ENCODE measurements at places on chromosomes 3 and 15. TPM values are rescaled to one million over a fixed set of nuclear protein-coding genes. Genes with fewer than 3 reads are reported as not detected.

Gene CPLX3
- not detected for total RNA-seq

Gene SEC11A
- 69.8 TPM for total RNA-seq

Gene AGTR1
- total RNA-seq = not detected

Gene OXSM
- total RNA-seq = 15.4 TPM

Gene NR2E3
- not detected for total RNA-seq

Gene GATA2
- total RNA-seq = not detected

Gene SEMA6D
- total RNA-seq = not detected

DNA sequence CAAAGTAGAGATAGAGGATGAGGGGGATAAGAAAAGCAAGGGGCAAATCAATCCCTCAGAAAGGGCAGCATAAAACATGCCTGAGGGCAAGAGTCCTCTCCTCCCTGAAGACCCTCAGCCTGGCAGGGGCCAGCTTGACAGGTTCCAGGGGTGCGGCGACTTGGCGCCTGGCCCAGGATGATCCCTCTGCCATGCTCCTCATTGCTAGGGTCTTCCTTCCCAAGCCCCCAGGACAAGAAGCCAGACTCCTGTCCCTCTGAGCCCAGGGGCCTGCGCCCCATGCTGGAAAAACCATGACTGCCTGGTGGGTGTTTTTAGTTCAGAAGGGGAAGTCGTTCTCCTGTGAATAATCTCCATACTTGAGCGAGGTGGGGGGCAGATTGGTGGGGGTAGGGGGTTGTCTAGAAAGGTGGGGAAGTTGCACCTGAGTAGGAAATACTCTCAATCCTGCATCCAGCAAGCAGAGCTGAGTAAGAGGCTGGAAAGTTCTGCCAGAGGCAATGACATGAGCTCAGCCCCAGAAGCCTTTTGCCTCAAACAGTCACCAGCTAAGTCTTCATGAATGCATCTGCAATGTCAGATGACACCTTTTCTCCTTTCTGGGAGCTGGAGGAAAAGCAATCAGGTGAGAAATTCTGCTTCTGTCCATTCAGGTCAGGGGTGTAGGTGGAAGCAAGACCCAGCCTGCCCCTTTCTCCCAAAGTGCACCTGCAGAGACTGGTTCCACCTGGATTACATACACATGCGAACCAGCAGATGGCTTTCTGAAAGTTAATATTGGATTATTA is 18.3 kb downstream of the SLC12A8 start:
- H3K4me3 ChIP-seq = no peak overlapping the region
- DNase-seq = no peak
- no peaks in the 10 kb centered on the region for H3K36me3 ChIP-seq
- no peak overlapping the region for H3K27ac ChIP-seq

DNA sequence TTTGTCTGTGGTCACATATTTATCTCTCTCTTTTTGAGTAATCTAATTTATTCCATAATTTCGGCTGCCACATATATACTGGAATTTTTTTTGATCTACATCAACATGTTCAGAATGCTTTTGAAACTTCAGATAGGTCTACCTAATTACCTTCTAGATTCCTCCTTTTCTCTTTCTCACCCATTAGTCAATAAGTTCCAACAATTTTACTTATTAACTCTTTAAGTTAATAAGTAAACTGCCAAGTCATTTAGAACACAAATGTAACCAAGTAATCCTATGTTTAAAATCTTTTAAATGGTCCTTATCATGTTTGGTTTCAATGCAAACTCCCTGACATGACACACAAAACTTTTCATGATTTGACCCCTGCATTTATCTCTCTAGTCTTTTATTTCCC is 410.5 kb downstream of the UNC13C start:
- H3K4me1 ChIP-seq = no peaks in the 10 kb centered on the region
- no peak for DNase-seq
- H3K27me3 ChIP-seq = no peaks in the 10 kb centered on the region

DNA sequence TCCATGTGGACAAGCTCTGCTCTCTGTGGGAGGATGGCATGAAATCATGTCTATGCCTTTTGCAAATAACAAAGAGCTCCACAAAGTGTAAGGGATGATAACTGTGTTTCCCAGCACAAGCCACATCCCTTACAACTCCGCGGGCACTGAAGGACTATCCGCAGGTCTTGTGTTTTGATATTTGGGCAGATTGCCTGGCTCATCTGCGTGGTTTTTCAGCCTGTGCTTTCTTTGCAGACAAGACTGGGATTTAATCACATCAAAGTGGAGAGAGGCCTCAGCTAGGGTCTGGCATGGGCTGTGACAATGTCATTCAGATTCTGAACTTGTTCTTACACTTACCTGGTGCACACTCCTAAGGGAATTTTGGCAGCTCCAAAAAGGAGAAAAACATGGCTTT is 30.2 kb upstream of the CA12 start:
- no peak overlapping the region for H3K4me3 ChIP-seq
- DNase-seq = no peak
- peaks cover 5% of the 10 kb centered on the region for H3K27me3 ChIP-seq
- no peaks in the 10 kb centered on the region for H3K36me3 ChIP-seq
- H3K27ac ChIP-seq = no peak overlapping the region

- no peak overlapping the region for H3K4me3 ChIP-seq
- no peaks in the 10 kb centered on the region for H3K36me3 ChIP-seq
- no peaks in the 10 kb centered on the region for H3K4me1 ChIP-seq
- no peak overlapping the region for H3K27ac ChIP-seq
- peaks cover 3% of the 10 kb centered on the region for H3K27me3 ChIP-seq
These were observed 76.4 kb upstream of the SCN5A start for GRCh38 chr3:38725726-38726419.

DNA sequence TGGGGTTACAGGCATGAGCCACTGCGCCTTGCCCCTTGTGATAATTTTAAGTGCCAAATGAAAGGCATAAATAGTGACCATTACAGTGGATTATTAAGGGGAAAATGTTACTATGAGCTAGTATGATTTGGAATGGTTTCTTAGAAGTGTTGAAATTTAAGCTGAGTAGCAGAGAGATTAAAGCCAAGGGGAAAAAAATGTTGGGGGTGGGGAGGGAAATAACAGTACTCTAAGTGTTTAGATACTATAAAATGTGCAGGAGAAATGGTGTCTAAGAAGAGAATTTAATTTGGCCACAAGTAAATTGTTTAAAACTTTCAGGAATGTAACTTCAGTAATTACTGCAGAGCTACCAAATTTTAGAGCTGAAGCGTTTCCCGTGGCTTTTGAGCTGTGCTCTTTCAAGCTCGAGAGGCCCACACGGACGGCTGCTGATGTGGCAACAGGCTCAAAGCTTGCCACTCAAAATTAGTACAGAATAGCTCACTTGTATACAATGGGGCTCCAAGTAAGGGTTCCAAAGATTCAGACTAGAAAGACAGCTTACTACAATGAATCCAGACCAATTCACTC is 23.9 kb upstream of the SLC12A8 start:
- no peaks in the 10 kb centered on the region for H3K27me3 ChIP-seq
- no peaks in the 10 kb centered on the region for H3K36me3 ChIP-seq
- DNase-seq = no peak
- no peaks in the 10 kb centered on the region for H3K4me1 ChIP-seq

DNA sequence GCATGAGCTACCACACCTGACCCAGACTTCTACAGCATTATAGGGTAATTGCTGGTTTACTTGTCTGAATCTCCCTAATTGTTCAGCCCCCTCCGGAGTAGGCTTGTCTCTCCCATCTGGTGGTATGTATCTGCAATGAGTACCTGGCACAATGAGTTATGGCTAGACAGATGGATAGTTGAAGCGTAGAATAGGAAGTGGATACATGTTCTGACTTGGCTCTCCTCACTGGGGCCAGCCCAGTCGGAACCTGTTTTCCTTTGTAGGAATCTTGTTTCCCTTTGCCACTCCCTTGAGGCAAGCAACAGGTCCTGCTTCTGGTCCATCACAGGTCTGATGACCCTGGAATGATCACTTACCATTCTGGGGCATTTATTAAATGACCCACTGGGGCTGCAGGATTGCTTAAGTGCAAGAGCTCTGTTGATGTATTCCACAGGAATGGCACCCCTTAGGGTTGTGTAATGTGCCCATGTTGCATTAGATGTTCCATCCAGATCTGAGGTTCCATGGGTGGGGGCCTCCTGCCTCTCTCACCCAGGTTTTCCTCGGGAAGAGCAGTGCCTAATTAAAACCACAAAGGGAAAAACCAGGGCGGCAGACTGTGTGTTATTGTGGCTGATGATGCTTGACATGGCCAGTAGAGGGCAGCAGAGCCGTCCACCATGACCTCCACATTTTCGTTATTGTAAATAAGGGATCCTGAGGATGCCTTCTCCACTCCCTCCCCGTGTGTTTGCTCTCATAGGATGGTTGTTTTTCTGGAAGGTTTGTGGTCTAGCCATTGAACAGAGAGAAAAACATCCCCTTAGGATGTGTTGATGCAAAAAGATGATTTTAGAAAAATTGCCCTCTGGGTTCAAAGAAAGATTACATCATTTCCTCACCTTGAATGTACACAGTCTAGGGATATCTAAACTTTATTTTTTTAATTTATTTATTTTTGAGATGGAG is 58.0 kb downstream of the CMTM8 start:
- peak; percentile 74 for DNase-seq
- peaks cover 7% of the 10 kb centered on the region for H3K4me1 ChIP-seq
- no peaks in the 10 kb centered on the region for H3K36me3 ChIP-seq
- no peaks in the 10 kb centered on the region for H3K27me3 ChIP-seq
- no peak overlapping the region for H3K27ac ChIP-seq
- no peak overlapping the region for H3K4me3 ChIP-seq

GRCh38 chr15:67290319-67290718 is 35.7 kb downstream of the IQCH start:
- H3K4me3 ChIP-seq = no peak overlapping the region
- H3K36me3 ChIP-seq = no peaks in the 10 kb centered on the region
- no peaks in the 10 kb centered on the region for H3K4me1 ChIP-seq
- DNase-seq = no peak
- H3K27ac ChIP-seq = no peak overlapping the region
- H3K27me3 ChIP-seq = no peaks in the 10 kb centered on the region

GRCh38 chr3:78822726-78823125 is 945.1 kb downstream of the ROBO1 start:
- no peaks in the 10 kb centered on the region for H3K27me3 ChIP-seq
- no peak overlapping the region for H3K27ac ChIP-seq
- H3K4me1 ChIP-seq = no peaks in the 10 kb centered on the region
- no peaks in the 10 kb centered on the region for H3K36me3 ChIP-seq
- H3K4me3 ChIP-seq = no peak overlapping the region
- no peak for DNase-seq

DNA sequence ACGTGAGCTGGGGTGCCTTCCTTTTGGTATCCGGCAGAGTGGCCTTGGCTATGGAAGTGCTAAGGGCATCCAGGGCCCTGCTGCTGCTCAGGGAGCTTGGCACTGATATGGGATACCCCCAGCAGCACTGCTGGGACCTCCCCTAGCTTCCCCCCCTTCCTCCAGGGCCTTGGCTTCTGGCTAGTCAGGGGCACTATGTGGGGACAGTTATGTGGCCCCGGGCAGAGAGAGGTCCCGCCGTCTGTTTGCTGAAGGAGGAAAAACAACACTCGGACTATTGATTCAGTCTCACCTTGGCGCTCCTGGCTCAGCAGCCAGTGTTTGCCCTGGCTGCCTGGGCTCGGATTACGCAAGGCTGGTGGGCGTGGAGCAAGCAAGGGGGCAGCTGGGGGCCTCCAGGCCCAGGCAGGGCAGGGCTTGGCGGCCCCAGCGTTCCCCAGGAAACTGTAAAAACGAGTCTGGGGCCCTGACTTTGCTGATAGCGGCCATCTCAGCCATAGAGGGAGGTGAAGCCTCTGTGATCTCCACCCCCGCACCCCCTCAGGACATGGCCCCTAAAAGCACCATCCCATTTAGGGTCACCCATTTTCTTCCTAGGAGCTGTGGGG is 5.7 kb downstream of the FURIN start:
- H3K27ac ChIP-seq = no peak overlapping the region
- H3K4me3 ChIP-seq = no peak overlapping the region
- DNase-seq = no peak
- H3K4me1 ChIP-seq = peaks cover 38% of the 10 kb centered on the region

- no peaks in the 10 kb centered on the region for H3K27me3 ChIP-seq
- DNase-seq = no peak
- no peak overlapping the region for H3K27ac ChIP-seq
These were observed 675.1 kb downstream of the NLGN1 start for GRCh38 chr3:174072675-174073074.
